GM10248 (cell line): ENCODE measurements at places on chromosomes 13 and 19.

DNA sequence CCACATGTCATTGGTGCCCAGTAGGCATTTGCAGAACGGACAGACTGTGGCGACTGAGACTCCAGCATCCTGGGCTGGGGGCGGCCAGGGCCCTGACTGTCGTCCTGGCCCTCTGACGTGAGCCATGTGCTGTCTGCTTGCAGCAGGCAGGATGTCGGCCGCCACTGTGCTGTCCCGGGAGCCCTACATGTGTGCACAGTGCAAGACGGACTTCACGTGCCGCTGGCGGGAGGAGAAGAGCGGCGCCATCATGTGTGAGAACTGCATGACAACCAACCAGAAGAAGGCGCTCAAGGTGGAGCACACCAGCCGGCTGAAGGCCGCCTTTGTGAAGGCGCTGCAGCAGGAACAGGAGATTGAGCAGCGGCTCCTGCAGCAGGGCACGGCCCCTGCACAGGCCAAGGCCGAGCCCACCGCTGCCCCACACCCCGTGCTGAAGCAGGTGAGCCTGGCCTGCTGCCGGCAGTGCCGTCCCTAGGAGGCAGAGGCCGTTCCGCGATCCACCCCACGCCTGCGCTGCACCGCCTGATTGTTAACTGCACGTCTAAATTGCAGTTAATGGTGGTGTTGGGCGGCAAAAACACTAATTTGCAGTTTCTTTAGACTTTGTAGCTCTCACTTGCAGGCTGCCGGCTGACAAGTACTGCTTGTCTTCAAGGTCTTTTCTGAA is 14.2 kb downstream of the TSSK6 start:
- DNase-seq = no peak

- DNase-seq = no peak
Measured at GRCh38 chr19:7831452-7831851, 1.4 kb downstream of the EVI5L start.

GRCh38 chr13:100129605-100130004 is 40.7 kb downstream of the PCCA start:
- DNase-seq = peak; percentile 44

GRCh38 chr19:51457351-51458013 is 772 bp downstream of the SIGLEC8 start:
- DNase-seq = no peak

- DNase-seq = no peak
Measured at GRCh38 chr13:30845297-30846214, 60.5 kb upstream of the MEDAG start.

DNA sequence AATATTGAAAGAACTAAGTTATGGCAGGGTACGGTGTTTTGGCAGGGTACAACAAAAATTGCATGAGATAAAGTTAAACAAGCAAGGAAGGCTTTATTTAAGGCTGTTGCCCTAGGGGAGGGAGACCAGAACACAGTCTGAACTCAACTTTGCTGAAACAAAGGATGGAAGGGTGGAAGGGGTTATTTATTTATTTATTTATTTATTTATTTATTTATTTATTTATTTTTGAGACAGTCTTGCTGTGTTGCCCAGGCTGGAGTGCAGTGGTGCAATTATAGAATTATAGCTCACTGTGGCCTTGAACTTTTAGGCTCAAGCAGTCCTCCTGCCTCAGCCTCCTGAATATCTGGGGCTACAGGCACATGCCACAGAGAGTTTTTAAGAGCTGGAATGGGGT is 75.9 kb downstream of the HS6ST3 start:
- no peak for DNase-seq

- DNase-seq = no peak
Measured at GRCh38 chr19:2603334-2603733, 99.2 kb downstream of the GNG7 start.

DNA sequence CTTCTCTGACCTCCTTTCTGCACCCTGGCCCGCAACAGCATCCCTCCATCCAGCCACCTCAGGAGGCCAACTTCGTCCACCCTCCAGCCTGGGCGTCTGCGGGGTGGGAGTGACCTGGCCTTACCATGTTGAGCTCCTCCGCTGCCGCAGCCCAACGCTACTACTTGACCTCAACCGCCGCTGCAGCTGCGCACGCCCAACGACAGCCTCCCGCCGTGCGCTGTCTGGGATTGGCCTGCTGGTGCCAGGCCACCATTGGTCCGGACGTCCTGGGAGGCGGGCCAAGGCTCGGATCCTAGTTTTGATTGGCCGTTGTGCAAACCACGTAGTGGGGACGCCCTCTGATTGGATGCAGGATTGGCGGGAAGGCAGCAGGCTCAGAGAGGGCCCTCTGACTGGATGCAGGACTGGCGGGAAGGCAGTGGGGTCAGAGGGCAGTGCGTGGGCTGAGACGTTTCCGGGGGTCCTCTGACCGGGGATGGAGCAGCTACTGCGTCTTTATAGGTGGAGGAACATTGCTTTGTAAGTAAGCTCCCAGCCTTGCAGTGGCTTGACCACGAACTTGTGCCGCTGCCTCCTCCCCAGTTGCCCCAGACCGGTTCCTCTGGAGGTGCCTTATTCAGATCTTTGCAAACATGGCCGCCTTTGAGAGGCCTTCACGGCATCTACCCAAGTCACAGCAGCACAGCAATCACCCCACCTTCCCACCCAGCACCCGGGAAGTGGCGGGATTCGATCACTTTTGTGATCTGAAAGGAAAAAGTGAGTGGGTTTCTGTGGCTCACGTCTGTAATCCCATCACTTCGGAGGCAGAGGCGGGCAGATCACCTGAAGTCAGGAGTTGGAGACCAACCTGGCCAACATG is at the start of gene TUBA3C:
Gene TUBA3C (minus strand): TSS at position 204 of the 865 bp plus-strand sequence. CDS start 77 bp downstream, at position 127.
- peak; percentile 5 for DNase-seq

DNA sequence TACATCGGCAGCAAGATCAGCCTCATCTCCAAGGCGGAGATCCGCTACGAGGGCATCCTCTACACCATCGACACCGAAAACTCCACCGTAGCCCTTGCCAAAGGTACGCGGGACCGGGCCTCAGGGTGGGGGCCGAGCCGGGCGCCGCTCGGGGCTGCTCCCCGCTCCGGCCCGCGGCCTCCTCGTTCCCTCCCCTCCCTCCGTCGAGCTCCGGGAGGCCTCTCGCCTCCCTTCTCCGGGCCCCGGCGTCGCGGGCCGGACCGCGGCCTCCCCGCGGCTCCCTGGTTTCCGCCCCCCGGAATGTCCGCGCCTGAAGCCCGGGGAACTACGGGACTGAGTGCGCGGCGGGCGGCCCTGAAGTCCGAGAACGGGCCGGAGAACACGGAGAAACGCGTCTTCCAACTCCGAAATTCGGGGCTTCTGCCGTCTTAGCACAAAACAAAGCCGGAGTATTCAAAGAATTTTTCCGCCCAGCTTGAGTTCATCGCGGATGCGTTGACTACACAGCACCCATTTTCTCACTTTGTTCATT is 423 bp downstream of the LSM14A start:
- no peak for DNase-seq
